ENCODE measurements at places on chromosomes 1 and 21.

- no peak for DNase-seq
Measured at GRCh38 chr1:91653183-91653582, 152.5 kb downstream of the CDC7 start.

DNA sequence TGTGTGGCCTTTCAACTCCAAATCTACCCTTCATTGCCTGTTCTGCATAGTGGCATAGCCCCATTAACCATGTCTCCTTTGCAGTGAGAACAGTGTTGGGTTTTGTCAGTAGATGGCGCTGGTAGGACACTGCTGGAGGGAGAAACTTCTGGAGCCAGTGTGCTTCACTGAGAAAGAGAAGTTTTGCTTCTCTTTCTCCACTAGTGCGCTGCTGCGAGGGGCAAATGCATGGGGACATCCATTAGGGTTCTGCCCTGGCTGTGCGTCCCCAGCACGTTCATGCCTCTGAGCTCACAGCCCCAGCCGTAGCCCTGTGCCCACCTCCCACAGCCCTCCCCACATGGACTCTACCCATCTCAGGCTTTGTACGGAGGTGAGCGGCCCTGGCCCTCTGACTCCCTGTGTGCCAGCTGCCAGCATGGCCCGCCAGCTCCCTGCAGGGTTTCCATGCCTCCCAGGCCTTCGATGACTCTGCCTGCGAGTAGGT lies 53.1 kb downstream of the RIMS3 start:
- peak; percentile 59 for DNase-seq

GRCh38 chr1:32701421-32701911 lies 1.1 kb downstream of the SYNC start:
- no peak for DNase-seq

GRCh38 chr1:173473599-173474011 lies 3.5 kb upstream of the PRDX6 start:
- DNase-seq: no peak

DNA sequence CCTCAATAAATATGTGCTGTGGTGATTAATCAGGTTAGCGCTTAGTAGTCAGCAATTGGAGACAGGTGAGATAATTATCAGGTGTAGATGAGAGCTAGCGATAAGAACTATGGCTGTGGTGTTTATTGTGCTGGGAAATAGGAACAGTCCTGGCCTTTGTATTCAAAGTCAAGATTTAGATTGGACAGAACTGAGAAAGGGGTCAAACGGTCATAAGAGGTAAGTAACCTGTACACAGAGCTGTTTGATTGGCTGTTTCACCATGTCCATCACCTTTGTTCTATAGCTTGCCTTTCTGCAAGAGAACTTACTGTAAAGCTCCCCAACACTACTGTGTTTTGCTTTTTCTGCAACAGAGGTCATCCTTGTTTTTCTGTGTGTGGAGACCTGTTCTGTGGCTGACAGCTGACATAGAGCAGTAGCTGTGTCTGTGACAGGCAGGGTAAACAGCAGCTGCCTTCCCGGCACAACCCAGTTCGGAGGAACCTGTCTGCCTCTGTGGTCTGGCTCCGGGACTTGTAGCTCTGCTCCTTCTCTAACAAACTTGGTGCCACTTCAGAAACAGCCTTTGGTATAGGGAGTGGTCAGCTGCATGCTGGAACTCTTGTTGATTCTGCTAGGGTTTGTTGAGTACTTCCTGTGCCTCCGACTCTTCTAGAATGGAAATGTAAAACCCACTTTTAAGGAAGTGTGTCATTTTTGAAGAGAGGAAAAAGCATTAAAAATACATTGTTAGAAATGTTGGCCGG lies 21.1 kb upstream of the CDC42 start:
- no peak for DNase-seq

DNA sequence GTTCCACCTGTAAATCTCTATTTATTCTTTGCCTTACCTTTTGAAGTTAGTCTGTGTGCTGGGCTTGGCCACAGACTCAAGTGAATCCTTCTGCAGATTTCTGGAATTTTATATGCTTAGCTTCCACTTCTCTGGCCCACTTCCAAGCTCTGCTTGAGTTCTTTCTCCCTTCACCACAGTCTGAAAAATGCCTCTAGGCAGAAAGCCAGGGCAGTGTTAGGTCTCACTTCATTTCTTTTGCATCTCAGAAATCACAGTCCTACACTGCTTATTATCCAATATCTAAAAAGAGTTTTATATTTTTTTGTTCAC lies 48.9 kb downstream of the INKA2 start:
- DNase-seq: no peak

DNA sequence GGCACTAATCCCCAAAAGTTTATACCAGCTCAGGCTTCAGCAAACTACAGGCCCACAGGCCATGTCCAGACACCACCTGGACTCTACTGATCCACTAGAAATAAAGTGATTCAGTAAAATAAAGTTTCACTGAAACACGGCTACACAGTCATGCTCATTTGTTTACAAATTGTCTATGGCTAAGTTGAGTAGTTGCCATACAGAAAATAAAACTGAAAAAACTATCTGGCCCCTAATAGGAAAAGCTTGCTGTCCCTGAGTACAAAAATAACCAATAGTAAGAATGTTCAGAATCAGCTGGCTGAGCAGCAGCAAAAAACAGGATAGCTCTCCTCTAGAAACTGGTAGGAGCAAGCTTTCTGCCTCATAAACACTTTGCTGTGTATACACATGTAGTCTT lies 221.5 kb downstream of the RERE start:
- no peak for DNase-seq

DNA sequence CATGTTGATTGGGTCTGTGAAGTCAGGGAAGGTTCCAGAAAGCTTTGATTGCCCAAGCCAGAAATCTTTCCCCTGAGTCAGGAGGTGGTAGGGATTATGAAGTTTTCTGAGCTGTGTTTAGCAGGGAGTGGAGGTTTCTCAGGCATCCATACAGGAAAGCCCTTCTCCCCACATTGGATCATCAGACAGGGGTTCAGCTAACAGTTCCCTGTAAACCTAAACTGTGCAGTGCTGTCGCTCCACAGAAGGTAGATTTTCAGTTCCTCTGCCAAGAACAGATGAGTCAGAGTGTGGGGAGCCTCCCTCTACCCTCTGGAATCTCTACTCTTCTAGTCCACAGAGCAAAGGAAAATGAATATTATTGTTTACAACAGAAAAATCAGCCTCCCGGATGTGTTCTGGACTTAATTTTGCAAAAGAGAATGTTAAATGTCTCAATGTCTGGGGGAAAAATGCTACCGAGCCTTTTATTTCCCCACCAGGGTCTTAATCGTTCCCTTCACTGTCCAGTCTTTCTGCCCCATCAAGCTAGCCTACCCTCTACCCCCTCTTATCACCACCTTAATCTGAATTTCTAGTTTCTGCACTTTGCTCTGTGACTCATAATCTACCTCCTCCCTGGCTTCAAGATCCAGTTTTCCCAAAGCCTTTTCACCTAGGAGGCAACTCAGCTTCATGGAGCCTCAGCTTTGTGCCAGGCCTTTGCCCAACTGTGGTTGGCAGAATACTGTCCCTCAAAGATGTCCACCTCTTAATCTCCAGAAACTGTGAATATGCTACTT lies 355.6 kb downstream of the PRDM2 start:
- no peak for DNase-seq

DNA sequence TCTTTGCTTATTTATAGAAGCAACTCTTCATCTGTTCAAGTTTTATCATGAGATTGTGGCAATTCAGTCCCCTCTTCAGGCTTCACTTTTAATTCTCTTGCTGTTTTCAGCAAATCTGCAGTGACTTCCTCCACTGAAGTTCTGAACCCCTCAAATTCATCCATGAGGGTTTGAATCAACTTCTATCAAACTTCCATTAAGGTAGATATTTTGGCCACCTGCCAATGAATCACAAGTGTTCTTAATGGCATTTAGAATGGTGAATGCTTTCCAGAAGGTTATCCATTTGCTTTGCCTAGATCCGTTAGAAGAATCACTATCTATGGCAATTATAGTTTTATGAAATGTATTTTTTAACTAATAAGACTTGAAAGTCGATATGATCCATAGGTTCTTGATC lies 946.7 kb upstream of the B3GALT2 start:
- DNase-seq: no peak
